ENCODE measurements at places on chromosomes 1 and 21.

- no peak for DNase-seq
Observed at GRCh38 chr1:15000671-15001070, 152.9 kb upstream of the TMEM51 start.

- no peak for DNase-seq
Observed at GRCh38 chr1:109828756-109829505, 65.2 kb upstream of the EPS8L3 start.

DNA sequence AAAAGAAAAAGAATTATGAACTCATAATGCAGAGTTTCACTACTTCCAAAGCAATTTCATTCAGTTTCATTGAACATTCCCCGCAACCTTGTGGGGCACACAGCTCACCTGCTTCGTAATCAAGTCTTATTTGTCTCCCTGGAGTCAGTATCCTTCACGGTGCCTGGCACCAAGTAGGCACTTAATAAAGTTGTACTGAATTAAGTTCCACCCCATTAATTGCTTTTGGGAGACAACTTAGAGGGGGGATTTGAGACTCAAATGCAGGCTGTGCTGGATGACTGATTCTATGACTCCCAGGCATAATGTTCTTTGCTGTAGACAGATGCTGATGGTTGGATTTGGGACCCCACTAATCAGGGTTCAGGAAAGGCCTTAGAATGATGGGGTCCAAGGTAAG is 6.5 kb upstream of the ID3 start:
- no peak for DNase-seq

- DNase-seq, result no peak
Observed at GRCh38 chr1:109890115-109890953, 20.3 kb upstream of the CSF1 start.

- no peak for DNase-seq
Observed at GRCh38 chr1:78728359-78728758, 78.7 kb downstream of the IFI44 start.

DNA sequence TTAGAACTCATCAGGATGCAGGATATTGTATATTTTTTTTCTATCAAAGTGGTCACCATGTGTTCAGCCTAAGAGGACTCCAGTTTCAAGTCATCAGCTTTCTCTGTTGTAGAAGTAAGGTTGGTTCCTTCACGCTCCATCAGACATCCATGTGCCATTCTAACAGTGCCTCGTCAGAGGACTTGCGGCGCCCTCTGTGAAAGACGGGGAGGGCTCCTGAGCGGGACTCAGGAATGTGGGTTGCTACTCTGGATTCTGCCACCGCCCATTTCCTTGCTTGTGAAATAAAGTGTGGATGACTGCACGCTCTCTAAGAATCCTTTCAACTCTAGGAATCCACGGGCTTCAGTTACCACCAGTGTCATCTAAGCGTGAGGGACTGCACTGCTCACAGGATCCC is 593.5 kb downstream of the KIF26B start:
- DNase-seq, result no peak

GRCh38 chr1:63920154-63921117 is 146.6 kb downstream of the ROR1 start:
- peak; percentile 40 for DNase-seq

DNA sequence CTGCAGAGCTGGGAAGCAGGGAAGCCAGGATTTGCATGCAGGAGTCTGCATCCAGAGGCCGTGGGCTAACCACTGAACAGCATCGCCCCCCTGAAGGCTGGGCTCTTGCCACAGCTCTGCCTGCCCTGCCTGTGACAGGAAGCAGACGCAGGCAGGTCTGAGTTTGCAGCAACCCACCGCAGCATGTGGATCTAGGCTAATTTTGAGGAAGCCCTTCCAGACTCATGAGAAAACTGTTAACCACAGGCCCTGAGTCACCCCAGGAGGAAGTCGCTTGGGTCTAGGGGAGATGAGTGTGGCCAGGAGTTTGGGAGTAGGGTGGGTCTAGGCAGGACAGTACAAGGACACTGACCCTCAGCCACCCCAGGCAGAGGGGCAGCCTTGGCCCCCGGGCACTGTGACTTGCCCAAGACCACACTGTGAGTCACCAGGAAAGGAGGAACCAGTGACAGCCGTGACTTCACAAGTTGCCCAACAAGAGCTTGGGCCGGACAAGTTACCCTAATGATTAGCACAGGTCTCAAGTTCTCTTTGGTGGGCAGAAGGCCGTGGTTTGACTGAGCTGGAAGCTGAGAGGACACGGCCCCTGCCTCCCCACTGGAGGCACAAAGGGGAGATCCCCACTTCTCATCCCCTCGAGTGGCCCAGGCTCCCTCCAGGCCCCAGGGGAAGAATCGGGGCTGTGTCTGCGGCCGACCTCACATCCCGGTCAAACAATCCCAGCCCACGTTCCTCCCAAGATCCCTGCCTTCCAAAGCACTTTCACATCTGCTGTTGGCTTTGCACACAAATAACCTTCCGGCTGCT is 826 bp downstream of the LAPTM5 start:
- no peak for DNase-seq

DNA sequence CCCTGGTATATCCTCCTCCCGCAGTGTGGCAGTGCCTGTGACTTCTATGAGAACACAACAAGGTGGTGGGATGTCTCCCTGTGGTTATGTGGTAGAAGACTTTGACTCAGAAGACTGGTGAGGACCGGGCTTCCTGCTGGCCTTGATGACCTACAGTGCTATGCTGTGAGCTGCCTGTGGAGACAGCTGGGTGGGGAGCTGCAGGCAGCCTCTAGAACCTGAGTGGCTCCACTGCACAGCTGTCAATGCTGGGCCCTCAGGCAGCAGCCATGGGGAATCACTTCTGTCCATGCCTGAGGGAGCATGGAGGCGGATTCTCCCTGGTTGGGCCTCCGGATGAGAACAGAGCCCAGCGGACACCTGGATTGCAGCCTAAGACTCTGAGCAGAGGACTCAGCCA is 14.9 kb downstream of the SLC1A7 start:
- no peak for DNase-seq

- no peak for DNase-seq
Observed at GRCh38 chr1:46532498-46533178, 18.8 kb downstream of the KNCN start.

- DNase-seq, result no peak
Observed at GRCh38 chr1:157306896-157307295, 168.7 kb upstream of the ETV3 start.

GRCh38 chr1:18009055-18009454 is 98.5 kb upstream of the IGSF21 start:
- no peak for DNase-seq

DNA sequence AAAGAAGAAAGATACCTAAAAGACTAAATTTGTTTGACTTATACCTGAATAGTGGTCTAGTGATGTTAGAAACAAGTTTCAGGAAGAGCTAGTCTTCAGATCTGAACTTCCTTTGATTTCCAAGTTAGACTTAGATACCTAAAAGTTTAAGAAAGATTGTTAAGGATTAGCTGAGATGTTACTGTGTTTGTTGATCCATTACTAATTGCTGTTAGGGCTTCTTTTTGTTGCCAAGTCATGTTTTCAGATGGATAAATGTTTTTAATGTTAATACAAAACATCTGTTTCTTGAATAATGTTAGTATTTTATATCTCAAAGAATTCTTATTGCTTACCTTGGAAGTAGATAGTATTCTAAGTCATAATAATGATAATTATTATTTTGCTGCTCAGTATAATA is 11.6 kb downstream of the GNAI3 start:
- no peak for DNase-seq

GRCh38 chr1:91633438-91633837 is 132.8 kb downstream of the CDC7 start:
- DNase-seq, result no peak

DNA sequence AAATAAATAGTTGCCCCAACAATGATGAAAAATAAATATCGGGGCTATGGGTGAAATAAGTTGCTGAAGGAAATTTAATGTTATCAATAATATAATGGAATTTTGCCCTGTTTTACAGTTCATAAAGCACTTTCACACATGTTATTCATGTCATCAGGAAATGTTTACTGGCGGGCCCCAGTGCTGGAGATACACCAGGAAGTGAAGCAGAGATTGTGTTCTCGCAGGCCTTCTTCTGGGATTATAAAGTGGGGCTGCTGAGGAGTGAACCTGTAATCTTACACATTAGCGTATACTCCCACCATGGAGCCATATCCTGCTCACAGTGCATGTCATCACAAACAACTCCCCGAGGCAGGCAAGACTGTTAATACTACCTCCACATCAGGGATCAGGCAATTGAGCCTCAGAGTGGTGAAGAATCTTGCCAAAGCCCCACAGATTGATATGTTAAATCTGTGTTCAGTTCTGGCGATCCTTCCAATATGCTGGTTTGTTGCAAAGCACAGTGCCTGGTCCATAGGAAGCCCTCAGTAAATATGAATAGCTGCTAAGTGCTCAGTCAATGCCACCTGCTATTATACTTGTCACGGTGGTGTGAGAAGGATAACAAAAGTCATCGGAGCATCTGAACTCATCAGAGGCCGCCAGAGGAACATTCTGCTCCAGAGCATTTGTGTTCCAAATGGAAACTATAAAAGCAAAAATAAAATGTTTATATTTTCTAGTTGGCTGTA is 104.4 kb upstream of the UBE2U start:
- no peak for DNase-seq

GRCh38 chr21:38257667-38258066 is 876 bp downstream of the KCNJ15 start:
- DNase-seq, result no peak
